ENCODE measurements at places on chromosomes 4 and X.
A peak's percentile ranks its signal among the peaks of the same experiment; 100 is the strongest.

GRCh38 chr4:77706717-77707116 lies 101.1 kb downstream of the CXCL13 start:
- no peak for DNase-seq

GRCh38 chrX:11836284-11836683 lies 78.2 kb downstream of the MSL3 start:
- no peak for DNase-seq

GRCh38 chr4:14065406-14065805 lies 437.9 kb upstream of the BOD1L1 start:
- DNase-seq: no peak

DNA sequence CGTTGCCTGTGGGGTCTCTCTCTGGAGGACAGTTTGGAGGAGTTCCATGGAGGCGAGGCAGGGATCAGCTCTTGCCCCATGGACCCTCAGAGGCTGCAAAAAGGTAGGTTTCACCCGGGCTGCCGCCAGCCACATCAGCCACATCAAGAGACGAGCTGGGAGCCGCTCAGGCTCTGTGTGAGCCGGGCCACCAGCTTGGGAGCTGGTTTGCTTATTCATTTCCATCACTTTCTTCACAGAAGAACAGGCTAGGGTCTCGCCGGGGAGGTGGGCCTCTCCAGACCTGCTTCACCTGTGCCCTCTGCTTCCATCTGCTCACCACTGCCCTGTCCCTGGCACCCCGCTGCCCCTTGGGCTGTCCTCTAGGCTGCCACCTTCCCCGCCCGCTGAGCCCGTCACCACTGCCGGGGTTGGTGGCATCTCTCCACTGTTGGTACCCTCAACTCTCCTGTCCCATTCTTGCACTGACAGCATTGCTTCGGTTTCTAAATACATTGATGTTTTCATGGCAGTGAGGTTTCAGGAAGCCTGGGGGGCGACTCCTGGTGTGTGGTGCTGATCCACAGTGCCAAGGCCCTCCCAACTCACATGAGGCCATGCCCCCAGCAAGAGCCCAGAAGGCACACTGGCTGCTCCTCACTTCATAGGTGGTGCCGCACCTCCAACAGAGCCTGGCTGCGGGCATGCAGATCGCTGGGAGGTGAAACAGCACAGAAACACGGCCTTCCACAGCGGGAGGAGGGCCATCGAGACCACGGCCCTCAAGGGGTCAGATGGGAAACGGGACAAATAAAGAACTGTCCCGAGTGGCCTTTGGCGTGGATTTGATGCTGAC lies 4.5 kb upstream of the TREX2 start:
- DNase-seq: no peak

DNA sequence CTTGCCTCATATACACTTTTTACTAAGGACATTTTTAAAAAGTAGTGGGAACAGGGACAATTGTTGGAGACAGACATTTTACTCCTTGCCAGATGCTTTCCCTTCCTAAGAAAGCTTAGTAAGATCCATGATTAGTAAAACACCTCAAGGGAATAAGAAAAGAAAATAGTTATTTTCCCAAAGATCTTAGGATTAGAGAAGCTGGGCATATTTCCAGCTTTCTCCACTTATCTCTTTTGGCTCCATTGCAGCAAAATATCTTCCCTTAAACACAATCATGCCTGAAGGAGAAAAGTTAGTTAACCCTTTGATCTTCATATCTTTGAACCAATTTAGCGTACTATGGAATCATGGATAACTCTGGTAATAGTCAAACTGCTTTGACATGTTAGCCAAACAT lies 257.9 kb downstream of the PCDH18 start:
- no peak for DNase-seq

- DNase-seq: no peak
Measured at GRCh38 chr4:137293281-137293680, 239.0 kb downstream of the PCDH18 start.

DNA sequence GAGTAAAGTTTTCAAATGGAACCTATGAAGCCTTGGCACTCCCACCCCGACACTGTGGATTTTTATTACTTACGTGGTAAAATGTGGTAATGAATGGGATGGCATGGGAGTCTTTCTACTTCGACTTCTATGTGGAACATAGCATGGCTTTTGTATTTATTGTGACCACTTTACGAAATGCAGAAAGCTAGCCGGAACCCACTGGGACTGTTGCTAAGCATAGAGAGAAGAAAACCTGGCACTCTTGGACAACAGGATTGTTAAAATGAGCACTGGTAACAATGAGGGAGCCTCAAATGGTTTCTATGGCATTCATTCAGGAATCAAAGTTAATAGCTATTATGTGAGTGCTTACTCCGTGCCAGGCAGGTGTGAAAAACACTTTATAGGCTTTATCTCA lies 113.3 kb downstream of the PDS5A start:
- no peak for DNase-seq

GRCh38 chr4:142713282-142714030 lies 132.6 kb downstream of the INPP4B start:
- no peak for DNase-seq

GRCh38 chr4:76585897-76586360 lies 150.9 kb downstream of the SHROOM3 start:
- DNase-seq: peak; percentile 3

DNA sequence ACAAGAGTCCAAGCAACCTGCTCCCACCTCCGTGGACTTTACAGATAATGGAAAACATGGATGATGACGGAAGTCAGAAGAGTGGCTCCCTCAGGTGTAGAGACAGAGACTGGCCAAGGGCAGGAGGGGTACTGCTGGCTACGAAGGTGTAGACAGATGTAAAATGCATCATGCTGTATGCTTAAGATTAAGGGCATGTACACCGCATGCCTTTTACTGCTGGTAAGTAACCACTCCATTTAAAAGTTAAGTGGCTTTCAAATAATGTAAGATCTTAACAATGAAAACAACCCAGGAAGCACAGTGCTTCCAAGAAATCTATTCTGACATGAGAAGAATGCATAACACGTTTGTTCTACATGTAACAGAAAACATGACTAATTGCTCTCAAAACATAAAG lies 76.9 kb upstream of the FAM9B start:
- no peak for DNase-seq

- DNase-seq: no peak
Measured at GRCh38 chr4:183729069-183729406, 69.9 kb downstream of the TRAPPC11 start.

- peak; percentile 17 for DNase-seq
Measured at GRCh38 chr4:88244816-88245579, 39.4 kb downstream of the PPM1K start.

DNA sequence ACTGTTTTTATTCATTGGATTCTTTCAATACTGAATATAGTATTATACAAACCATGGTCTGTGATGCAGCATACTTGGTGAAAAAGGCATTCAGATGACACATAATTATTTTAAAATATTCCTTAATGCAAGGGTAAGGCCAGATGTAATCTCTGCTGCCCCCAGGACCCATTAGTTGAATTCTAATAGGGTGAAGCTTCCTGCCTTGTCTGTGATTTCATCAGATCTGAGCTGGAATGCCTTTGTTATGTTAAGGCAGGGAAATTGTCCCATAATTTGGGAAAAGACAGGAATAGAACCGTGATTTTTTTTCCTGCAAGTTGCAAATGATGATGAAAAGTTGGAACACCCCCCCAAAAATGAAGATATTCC lies 26.1 kb downstream of the ZRSR2 start:
- DNase-seq: no peak

DNA sequence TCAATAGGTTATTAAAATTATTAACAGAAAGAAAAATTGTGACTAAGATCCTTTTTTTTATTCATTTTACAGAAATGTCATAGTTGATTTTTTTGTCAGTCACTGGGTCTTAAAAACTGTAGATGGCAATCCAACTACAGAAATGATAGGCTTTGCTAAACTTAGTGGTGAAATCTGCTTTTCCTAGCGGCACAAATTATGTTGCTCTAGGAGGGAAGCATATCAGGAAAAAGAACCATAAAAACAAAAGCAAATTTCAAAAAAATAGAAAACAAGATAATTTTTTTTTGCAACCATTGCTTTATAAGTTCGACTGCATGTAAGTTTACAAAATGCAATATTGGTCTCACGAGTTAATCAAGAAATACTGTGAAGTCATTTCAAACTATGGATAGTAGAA lies 443.5 kb upstream of the IGFBP7 start:
- DNase-seq: no peak

- no peak for DNase-seq
Measured at GRCh38 chrX:13996650-13997049, 33.0 kb downstream of the GEMIN8 start.

GRCh38 chrX:115602729-115603389 lies 41.9 kb downstream of the PLS3 start:
- DNase-seq: no peak

- DNase-seq: no peak
Measured at GRCh38 chrX:68989865-68990606, 161.2 kb downstream of the EFNB1 start.

- DNase-seq: no peak
Measured at GRCh38 chr4:155526452-155527169, 140.0 kb upstream of the GUCY1A1 start.

DNA sequence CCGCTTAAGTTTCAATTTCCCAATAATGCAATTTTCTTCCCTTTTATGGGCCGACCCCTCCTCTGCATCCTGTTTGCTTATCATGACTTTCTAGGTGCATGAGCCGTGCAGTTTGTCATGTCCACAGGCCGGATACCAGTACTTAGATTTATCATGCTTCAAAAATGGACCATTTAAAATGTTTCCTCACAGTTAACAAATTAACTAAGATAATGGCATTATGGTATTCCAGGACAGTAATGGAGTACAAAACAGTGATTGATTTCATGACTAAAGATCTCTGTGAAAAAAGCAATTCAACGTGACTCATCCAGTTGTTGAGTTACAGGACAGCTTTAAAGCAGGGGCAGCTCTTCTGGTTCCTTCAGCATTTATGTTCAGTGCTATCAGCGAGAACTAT lies 23.0 kb downstream of the SNX25 start:
- no peak for DNase-seq

DNA sequence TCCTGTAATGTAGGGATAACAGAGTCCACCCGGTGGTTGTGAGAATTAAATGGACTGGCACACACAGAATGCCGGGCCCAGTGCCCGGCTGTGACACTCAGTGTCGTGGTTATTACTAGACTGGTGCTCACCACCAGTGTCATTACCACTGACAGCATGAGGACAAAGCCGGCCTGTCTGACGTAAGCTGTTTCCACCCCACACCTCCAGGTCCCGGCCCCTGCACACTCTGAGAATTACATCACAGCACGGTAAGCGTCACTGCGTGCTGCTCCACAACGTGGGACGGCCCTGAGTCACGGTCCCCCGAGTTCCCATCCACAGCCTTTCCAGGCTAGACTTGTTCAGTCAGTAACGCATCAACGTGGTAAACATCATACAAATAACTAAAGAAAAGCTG lies 22.9 kb downstream of the FAT1 start:
- DNase-seq: no peak

DNA sequence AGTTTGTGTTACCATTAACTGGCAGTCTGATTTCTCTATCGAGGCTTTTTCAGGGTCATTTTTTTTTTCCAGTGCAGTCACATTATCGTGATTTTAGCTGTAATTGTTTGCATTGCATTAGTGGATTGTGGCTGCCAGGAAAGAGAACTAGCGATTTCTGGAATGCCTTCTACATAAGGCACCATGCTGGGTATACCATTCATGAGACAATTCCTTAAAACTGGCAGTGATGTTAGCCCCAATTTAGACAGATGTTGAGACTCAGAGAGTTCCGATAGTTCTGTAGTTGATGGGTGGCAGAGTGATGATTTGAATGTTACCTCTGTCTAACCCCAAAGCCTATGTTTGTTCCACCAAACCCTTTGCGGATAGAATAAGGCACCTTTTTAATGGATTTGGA lies 175.4 kb upstream of the TENM3 start:
- DNase-seq: no peak

DNA sequence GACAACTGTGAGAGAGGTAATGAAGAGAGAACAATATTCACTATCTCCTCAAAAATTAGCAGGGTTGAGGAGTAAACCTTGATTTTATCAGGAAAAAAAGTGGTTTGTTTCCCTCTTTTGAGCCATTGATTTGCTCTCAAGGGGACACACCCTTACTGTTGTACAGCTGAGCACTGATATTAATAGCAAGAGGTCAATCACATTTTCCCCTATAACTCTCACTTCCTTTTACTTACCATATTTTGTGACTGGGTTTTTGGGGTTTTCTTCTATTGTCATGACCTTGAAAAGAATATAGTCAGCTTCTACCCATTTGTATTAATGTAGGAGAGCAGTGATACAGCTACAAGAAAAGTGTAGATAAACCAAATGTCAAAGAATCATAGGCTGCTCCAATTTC lies 70.2 kb upstream of the LONRF3 start:
- DNase-seq: no peak

DNA sequence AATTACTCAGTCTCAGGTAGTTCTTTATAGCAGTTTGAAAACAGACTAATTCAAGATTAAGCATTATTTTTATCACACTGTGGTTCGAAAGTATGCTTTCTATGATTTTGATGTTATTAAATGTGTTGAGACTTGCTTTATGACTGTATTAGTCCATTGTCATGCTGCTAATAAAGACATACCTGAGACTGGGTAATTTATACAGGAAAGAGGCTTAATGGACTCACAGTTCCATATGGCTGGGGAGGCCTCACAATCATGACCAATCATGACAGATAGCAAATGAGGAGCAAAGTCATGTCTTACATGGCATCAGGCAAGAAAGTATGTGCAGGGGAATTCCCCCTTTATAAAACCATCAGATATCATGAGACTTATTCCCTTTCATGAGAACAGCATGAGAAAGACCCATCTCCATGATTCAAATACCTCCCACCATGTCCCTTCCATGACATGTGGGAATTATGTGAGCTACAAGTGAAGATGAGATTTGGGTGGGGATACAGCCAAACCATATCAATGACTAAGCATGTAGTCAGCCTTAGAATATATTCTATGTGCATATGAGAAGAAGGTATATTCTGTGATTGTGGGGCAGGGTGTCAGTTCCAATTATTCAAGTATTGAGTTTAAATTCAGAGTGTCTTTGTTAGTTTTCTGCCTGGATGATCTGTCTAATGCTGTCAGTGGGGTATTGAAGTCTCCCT lies 44.6 kb upstream of the UGT2A1 start:
- DNase-seq: no peak

- no peak for DNase-seq
Measured at GRCh38 chr4:11468901-11469300, 40.2 kb upstream of the HS3ST1 start.

DNA sequence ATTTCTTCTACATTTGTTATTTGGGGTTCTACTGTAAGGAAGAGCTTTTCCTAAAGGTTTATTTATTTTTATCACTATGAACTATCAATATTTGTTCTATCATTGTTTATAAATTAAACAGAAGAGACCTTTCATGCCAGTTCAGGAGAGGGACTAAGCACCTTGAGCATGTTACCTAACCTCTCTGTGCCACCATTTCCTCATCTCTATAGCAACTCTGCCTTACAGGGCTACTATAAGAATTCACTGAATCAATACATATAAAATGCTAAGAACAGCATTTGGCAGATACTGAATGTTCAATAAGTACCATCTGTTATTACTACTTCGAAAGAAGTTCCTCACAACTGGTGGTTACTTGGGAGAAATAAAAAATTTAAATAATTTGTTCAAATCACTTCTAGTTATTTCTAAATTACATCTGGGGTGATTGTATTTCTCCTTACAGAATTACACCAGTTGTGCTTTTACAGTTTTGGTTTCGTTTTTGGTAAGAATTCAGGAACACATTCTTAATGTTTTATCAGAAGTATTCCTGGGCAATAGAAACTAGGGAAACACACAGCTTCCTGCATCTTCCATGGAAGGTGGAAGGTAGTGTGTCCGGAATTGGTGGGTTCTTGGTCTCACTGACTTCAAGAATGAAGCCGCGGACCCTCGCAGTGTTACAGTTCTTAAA lies 32.9 kb downstream of the EREG start:
- peak; percentile 40 for DNase-seq

- DNase-seq: peak; percentile 27
Measured at GRCh38 chrX:74925225-74926088, at the start of gene NEXMIF. TSS of gene NEXMIF (minus strand) at chrX:74925452.
